Astrocyte of the hippocampus (primary cell): ENCODE measurements at places on chromosomes 5 and 9.
A peak's percentile ranks its signal among the peaks of the same experiment; 100 is the strongest.

DNA sequence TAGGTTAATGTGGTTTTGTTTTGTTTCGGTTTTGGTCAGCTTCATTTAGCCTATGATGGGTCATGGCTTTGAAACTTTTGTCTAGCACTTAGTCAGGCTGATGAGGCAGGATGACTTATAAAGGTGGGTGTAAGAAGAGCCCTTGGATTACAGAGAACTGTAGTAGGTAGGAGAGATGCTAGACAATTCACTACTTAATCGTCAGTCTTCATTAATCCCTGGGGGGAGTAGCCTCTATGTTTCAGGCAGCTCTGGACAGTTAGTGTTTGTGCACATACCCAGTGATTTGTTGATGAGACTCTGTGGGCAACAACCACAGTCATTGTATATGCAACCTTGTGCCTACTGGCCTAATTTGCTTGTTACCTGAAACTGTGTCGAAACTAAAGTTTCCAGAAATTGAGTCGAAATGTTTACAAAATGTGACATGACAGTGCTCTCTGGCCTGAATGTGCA is 113.3 kb downstream of the MTREX start:
- DNase-seq, result peak; percentile 37

GRCh38 chr5:180043377-180043776 is 28.2 kb downstream of the RNF130 start:
- peak; percentile 25 for DNase-seq

- peak; percentile 44 for DNase-seq
These were observed 3.2 kb downstream of the RBM18 start for GRCh38 chr9:122261469-122261881.

DNA sequence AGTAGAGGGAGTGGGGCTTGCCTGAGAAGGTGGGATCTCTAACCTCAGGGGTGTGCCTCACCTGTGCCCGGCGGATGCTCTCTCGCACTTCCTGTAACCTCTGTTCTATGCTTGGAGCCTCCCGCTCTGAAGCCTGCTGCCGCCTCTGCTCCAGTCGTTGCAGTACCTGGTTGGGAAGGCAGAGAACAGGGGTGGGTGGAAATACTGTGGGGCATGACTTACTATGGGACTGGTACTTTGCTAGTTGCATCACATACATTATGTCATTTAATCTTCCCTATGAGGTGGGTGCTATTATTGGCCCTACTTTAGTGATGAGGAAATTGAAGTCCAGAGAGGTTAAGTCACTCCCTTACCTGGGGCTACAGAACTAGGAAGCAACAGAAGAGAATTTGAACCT is 5.2 kb downstream of the FCHSD1 start:
- DNase-seq, result no peak

DNA sequence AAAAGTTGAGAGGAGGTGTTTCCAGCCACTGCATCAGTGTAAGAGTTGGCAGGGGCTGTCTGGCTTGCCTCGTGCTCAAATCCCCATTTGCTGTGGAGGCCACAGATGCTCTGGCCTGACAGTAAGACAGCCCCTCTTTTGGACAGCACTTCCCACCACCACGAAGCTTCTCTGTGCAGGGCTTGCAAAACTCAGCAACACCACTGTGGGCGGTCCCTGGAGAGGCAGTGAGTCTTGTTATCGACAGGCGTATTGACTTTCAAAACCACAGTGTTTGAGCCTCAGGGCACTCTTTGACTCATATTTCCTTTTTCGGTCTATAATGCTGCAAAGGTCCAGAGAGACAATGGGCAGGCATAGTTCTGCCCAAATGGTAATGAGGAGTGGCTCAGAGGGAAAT is 539.5 kb downstream of the EBF1 start:
- peak; percentile 10 for DNase-seq
